ENCODE measurements at places on chromosomes 6 and 20.

- DNase-seq = no peak
These were observed 7.4 kb downstream of the EEF1A1 start for GRCh38 chr6:73513496-73513854.

GRCh38 chr6:75183099-75183541 lies 22.7 kb downstream of the COL12A1 start:
- DNase-seq = no peak

GRCh38 chr20:12305188-12305950 lies 387.7 kb downstream of the BTBD3 start:
- no peak for DNase-seq

- no peak for DNase-seq
These were observed 107.5 kb downstream of the TAF4 start for GRCh38 chr20:61957961-61958715.

- peak; percentile 50 for DNase-seq
These were observed 42.6 kb downstream of the TTI1 start for GRCh38 chr20:37990571-37991151.

GRCh38 chr6:166275714-166276166 lies 32.5 kb downstream of the PRR18 start:
- peak; percentile 82 for DNase-seq

- DNase-seq = no peak
These were observed 29.5 kb downstream of the CDYL start for GRCh38 chr6:4805553-4806336.

GRCh38 chr20:59752101-59752586 lies 147.8 kb downstream of the PHACTR3 start:
- DNase-seq = no peak

- no peak for DNase-seq
These were observed 46.1 kb downstream of the KIAA0319 start for GRCh38 chr6:24599686-24600399.

GRCh38 chr6:149939909-149940671 lies 1.7 kb upstream of the ULBP2 start:
- no peak for DNase-seq

- DNase-seq = peak; percentile 60
These were observed 363.5 kb downstream of the ESR1 start for GRCh38 chr6:152170702-152171667.

GRCh38 chr20:48626226-48626937 lies 201.4 kb downstream of the PREX1 start:
- DNase-seq = no peak

DNA sequence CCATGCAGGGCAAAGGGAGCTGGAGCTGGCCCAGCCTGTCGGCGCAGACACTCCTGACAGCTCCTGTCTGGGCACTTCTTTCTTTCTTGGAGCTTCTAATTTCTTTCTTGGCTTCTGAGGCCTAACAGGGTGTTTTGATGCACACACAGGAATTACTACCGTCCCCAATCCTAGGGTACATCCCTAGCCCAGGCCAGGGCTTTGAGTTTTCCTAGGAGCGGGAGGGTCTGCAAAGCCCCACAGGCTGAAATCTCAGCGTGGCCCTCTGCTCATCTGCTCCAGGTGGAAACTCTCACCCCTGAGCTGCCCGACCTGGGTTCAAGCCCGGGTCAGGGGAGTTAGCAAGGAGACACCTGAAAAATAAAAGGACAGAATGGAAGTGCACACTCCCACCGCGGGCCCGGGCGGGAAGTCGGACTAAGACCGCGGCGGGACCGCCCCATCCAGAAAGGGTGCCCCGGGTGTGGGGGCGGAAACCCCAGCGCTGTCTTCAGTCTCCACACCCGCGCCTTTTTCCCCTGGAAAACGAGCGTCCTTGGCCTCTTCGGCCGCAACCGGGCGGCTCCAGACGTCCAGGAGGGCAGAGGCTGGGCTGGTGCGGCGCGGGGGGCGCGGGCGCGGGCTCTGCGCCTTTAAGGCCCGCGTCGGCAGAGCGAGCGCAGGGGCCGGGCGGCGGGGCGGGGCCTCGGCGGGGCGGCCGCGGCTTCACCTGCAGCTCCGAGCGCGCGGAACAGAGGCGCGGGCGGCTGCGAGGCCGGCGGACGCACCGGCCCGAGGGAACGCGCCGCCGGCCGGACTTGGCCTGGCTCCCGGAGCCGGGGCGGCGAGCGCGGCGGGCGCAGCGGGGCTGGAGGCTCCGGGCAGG lies at the start of gene CDH4:
CDH4 (plus strand) TSS at position 733 of the 865 bp plus-strand sequence.
- DNase-seq = no peak

- no peak for DNase-seq
These were observed 25.3 kb downstream of the MDN1 start for GRCh38 chr6:89794324-89794723.

DNA sequence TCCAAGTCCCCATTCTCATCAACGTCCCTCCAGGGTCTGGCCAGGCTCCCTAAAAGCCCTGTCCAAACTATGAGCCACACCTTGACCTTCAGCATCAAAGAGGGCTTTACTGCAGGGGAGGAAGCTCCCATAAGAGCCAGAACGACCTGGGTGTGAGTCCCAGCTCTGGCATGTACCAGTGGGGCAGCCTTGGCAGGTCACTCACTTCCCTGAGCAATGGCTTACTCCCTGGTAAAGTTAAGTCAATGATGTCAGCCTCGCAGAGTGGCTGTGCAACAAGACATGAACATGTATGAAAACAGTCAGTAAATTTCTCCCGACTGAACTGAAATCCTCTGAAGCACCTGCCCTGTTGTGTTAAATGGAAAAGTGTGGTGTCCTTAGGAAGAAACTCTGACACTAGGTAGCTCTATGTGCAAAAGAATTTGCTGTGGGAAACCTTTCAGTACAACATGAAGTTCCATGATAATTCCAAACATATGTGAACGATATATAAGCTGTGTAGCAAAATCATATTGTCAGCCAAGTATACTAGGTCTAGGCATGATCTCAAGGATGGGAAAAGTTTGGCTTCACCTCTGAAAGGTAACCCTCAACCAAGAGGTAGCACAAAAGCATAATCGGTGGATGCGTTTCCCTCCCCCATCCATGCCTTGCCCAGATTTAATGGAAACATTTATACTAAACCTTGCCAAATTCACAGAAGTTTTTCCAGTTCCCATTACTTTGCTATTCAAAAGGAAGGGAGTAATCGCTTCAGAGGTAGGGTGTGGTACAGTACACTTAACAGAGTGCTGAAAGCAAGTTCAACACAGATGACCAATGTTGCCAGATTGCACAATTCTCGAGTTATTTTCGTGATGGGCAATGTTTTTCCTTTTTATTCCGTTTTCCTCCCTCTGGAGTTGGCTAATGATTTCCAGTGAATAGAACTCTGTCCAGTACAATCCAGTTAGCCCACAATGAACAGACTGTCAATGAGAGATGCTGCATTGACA lies 49.0 kb upstream of the RANBP9 start:
- no peak for DNase-seq

DNA sequence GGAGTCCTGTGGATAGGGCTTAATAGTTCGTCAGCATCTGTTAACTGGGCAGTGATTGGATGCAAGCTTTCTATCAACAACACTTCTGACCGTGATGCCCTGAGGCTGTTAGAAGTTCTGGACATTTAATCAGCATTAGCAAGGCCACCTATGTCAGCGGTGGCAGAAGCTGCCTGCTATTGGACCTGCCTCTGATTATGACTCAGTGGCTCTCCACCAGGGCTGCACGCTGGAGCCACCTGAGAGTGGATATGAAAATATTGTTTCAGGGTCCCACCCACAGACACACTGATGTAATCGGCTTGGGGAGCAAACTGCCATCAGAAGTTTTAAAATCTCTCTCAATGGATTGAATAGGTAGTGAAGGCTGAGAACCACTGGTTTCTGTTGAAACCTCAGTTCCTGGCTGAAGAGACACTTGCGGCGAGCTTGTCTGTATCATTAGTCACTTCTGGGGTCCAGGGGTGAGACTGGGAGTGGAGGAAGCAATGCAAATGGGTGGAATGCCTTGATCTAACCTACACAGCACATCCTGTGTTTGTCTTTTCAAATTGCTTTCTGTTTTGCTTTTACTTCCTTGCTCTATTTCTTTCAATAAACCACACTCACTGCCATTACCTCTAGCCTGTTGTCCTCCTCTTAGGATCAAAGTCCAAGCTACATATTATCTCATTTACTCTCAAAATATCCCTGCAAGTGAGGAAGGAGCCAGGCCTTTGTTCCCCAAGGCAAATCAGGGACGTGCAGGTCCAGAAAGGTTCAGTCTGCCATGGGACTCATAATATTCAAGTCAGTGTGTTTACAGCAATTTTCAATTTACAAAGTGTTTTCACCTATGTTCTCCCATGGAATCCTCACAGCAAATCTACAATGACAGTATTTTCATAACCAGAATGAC lies 4.2 kb downstream of the CLIC5 start:
- DNase-seq = peak; percentile 37

DNA sequence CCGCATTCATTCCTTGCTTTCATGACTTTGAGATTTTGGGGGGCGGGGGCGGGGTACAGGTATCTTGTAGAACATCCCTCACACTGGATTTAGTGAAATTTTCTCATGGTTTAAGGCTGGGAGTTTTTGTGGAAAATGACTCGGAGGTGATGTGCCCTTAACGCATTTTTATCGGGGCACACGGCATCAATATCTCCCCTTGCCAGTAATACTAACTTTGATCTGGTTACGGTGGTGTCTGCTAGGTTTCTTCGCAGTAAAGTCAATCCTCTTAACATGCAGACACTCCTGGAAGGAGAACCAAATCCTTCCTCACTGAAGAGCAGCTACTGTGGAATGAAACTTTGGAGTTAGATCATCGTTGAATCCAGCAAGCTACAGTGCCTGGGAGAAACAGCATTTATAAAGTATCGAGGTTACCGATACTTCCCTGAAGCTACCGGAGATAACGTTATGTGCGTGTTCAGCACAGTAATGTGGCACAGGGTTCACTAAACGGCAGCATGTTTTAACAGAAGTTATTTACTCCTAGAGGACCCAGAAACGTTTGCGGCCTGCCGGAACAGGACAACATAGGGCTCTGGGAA lies 1.2 kb upstream of the DYNLRB1 start:
- DNase-seq = no peak

DNA sequence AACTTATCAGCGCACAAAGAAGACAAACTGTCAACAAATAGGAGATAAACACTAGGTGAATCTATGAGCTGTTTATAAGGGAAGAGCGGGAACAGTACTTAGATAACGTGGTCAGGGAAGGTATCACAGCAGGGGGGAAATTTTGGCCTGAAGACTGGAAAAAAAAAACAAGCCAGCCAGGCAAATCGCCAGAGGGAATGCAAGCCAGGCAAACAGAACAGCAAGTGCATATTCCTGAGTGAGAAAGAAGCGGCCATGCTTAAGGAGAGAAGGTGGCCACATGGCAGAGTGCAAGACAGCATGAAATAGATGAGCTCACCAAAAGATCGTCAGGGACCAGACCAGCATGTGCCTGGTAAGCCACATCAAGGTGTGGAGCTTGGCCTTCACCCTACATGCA lies 466.5 kb upstream of the ARID1B start:
- no peak for DNase-seq

DNA sequence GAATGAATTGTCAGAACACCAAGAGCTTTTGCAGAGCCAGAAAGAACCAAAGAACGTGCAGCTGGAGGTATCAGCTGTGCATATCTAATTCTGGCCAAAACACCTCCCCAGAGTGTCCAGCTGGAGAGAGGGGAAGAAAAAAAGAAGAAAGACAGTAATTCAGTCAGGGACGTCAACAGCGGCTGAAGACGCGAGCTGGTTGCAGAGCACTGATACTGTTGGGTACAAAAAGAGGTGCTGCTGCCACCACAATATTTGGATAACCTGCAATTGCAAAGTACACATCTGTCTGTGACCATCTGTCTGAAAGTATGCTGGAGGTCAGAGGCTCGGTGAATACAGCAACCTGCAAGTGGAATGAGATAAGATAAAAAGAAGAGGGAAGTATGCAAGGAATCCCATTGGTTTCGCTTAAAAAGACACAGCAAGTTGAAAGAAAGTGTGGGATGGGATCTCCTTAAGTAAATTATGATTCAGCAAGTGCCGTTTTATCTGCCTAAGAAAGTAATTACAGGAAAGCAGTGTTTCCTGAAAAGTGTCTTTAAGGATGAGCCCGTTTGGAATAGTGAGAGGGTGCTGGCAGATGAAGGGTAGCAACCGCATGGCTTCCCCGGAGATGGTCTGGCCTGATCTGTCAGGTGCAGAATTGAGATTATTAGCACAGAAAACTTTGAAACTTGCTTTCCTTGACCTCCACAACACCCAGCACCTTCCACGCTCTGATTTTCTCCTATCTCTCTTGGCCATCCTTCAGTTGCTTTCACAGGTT lies 189.9 kb upstream of the PRDM1 start:
- DNase-seq = no peak
